ENCODE measurements at places on chromosomes 5 and 9.

DNA sequence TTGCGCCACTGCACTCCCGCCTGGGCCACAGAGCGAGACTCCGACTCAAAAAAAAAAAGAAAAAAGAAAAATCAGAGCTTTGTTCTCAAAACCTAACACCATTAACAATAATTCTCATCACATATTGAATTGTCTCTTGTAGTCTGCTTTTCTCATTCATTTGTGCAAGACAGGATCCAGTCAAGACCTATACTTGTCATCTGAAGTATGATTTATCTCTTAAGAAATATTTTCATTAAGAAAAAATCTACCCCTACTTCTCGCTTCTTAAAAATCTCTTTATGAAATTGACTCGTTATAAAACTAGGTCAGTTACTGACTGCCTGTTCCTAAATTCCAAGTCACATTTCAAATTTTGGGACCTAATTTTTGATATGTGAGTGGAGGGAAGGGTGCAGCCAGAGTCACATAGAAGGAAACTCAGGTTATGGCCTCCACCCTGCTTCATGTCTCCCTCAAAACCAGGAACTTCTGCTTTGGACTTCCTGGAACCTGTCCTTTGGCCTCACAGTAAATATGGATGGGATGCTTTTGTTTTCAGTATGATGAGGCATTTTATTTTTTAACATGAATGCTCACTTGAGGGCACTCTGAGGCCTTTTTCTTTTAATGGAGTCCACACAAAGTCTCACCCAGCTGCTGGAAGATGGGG is 18.9 kb downstream of the ZNF169 start:
- DNase-seq = no peak

DNA sequence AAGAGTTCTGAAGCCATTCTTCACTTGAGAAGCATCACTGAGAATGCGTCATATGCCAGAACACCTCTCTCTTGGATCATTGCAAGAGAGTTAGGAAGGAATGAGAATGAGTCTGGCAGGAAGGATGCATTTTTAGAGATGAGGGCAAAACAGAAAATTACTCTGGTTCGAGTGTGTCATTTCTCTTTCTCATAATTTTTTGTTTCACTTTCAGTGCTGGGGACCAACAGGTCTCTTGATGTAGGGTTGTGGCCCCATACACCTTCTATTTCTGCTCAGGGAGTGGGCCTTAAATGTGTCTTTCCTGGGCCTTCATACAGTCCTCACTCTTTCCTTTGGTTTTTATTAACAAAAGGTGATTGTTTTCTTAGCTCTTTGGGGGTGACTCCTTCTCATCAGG is 302.4 kb downstream of the NR3C1 start:
- no peak for DNase-seq

- DNase-seq = no peak
Measured at GRCh38 chr5:153903321-153903720, 135.4 kb downstream of the FAM114A2 start.

DNA sequence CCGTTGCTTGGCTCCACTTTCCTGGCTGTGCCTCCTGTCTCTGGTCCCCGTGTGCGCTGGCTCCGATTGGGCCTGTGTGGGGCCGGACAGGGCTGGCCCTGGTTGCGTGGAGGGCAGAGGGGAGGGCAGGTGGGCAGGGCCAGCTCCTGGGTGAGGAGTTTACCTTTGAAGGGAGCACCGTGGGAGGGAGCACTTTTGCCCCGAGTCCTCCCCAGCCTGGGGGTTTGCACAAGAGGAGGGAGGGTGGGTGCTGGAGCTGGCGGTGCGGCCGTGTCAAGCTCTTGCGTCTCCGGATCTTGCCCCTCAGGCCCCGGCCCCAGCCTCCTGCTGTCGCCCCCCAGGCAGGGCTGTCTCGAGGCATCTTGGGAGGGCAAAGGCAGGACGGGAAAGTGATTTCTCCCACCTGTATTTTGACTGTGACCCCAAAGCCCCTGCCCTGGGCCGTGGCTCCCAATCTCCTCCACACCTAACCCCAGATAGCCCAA is 48.3 kb upstream of the EXOC3 start:
- DNase-seq = no peak

- no peak for DNase-seq
Measured at GRCh38 chr9:8779478-8779877, 979.9 kb upstream of the DMAC1 start.

DNA sequence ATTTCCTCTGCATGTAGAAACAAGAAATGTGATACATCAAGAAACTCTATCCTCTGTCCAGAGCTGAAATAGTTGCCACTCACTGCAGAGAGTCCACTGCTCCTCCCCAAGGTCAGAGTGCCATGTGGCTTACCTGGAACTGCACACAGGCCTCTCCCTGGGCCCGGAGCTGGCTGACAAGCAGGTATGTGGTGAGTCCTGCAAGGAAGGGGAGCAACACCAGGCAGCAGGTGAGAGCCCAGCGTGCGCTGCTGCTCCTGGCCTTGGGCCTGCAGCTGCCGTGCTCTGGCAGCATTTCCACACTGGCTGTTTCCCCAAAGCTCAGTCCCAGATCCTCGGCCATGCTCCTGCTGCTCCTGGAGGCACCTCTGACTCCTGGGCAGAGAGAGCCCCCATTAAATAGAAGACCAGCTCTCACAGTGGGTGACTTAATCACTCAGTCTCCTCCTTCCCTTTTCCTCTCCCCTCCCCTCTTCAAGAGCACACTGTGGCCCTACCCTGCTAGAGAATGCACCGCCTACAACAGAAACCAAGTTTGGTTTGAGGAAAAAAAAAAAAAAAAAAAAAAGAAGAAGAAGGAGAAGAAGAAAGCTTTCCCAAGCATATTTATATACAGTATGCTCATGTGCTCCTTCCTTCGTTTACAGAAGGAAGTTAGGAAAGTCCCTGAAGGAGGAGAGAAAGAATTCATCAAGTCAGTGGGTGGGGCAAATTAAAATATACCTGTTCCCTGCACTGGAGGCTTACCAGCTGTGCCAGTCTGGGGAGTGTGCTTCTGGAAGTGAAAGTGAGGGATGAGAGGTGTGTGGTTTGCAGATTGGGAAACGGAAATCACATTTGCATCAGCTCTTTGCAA is at the start of gene TNFSF15:
Gene TNFSF15 (minus strand): TSS at position 370 of the 856 bp plus-strand sequence. CDS start 27 bp downstream, at position 343.
- no peak for DNase-seq

GRCh38 chr5:160155017-160155750 is 35.9 kb upstream of the PWWP2A start:
- no peak for DNase-seq

DNA sequence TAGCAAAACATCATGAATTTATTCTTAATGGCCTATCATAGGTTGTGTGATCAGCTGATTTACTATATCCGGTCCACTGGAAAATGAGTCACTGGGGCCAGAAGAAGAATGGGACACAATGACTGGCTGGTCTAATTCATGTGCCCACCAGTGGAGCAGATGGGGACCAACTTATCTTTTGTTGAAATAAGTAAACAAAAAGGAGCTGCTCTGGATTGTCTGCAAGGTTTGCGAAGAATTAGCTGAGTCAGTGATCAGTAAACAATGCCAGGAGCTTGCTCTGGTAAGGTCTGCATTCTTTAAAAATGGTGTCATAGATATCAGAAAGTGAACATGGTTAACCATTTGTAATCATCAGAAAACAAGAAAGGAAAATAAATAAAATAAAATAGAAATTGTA is 128.0 kb downstream of the RASEF start:
- DNase-seq = no peak

DNA sequence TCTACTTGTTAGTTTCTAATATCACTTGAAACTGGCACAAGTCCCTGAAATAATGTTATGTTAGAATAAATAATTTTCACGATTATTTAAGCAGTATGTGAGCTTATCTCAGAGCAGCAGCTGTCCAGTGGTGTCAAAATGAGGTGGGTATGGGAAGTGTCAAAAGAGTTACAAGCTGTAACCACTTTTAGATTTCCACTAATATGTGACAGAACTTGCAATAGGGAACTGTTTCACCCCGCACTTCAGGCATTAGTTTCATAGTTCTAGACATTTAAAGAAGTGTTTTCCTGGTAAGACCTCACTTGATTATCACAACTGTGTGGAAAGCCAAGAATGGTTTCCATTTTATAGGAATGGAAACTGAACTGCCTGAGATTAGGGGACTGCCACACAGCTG is 2.9 kb upstream of the ISCA1 start:
- no peak for DNase-seq
